ENCODE measurements at places on chromosomes 3 and 15.

GRCh38 chr15:74053517-74053916 lies 28.8 kb downstream of the GOLGA6A start:
- no peak for DNase-seq

GRCh38 chr3:103006526-103007183 lies 571.8 kb downstream of the ZPLD1 start:
- no peak for DNase-seq

DNA sequence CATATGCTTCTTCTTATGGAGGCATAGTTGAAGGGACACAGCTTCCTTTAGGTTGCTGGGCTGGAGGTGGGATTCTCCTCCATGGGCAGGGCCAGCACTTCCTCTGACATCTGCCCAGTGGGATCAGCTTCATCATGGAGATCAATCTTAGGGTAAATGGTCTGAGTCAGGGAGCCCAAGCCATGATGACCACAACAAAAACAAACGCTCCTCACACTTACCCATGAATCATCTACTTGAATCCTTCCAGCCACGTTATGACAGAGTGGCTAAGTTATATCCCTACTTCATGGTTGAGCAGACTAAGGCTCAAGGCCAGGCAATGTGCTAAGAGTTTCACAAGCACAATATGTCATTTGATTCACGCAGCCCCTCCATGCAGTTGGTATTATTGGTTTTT lies 87.2 kb upstream of the NMNAT3 start:
- no peak for DNase-seq

DNA sequence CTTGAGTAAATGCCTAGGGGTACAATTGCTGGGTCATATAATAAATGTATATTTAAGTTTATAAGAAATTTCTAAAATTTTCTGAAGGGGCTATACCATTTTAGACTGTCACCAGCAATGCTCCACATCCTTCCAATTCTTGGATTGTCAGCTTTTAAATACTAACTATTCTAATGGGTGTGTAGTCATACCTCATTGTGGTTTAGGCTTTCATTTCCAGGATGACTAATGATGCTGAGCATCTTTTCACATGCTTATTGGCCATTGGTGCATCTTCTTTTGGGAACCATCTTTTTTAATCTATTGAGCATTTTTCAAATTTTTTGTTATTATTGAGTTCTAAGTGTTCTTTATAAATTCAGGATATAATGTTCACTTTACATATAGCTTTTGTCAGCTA lies 52.5 kb upstream of the CORO2B start:
- DNase-seq, result no peak

DNA sequence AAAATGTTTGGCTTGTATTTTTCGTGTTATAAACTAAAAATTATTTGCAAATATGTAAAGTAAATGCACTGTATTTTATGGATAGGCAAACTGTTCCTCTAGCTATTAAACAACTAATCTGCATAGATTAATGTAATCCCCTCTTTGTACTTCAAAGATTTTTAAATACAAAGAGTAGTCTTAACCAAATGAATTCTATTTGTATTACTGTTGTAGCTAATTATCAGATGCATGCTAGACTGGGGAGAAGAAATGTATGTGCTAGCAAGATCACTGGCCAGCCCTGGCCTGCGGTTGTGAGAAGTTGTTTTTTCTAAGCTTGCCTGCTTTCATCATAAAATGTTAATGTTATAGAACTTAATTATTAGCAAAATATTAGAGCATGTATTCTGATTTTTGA lies 92.6 kb downstream of the STT3B start:
- no peak for DNase-seq

DNA sequence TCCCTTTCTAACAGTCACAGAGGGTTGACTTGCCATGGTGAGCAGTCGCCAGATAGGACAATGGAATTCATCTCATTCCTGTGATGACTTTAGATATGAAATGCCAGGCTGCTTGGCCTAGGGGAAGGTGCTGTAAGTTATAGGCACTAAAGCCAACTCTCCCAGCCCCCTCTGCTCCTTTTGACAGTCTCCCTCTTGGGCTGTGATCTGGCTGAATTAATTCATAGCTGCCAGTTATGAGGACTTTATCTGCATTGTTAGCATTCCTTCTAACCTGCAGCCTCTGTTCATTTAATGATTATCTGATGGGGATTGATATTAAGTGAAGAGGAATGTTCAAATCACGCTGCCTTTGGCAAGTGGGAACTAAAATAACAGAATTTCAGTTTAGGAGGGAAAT lies 427.1 kb upstream of the RASGRP1 start:
- DNase-seq, result peak; percentile 16

DNA sequence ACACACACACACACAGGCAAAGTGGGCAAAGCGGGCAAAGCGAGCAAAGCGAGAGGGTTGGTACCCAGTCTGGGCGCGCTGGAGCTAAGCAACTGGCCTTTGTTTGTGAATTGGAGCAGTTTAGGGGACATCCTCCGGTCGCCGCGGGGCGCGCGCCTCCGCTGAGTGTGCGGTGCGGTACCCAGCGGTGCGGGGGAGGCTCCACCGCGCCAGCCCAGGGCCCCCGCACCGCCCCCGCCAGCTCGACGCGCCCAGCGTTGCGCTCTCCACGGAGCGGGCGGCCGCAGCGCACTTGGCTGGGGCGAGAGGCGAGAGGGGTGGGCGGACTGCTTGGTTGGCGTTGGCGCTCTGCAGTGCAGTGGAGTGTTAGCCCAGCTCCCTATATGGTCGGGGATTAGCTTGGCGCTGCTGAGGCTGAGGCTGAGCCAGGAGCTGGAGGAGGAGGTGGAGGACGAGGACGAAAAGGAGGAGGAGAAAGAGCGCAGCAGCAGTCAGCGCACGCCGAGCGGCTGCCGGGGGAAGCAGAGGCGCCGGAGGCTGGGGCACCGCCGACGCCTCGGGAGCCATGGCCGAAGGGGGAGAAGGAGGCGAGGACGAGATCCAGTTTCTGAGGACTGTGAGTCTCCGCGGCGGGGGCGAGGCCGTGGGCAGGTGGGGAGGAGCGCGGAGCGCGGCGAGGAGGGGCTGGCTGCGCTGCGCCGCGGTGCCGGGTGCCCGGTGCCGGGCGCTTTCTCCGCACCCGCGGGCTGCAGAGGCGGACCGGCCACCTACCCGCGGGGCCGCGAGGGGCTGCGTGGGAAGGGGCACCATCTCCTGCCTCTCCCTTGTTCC lies at the start of gene RYR3:
TSS of gene RYR3 (plus strand) at position 487 of the 831 bp plus-strand sequence. CDS start at position 566, 79 bp downstream.
- DNase-seq, result no peak

GRCh38 chr3:39142067-39142466 lies 11.3 kb downstream of the CSRNP1 start:
- DNase-seq, result no peak

DNA sequence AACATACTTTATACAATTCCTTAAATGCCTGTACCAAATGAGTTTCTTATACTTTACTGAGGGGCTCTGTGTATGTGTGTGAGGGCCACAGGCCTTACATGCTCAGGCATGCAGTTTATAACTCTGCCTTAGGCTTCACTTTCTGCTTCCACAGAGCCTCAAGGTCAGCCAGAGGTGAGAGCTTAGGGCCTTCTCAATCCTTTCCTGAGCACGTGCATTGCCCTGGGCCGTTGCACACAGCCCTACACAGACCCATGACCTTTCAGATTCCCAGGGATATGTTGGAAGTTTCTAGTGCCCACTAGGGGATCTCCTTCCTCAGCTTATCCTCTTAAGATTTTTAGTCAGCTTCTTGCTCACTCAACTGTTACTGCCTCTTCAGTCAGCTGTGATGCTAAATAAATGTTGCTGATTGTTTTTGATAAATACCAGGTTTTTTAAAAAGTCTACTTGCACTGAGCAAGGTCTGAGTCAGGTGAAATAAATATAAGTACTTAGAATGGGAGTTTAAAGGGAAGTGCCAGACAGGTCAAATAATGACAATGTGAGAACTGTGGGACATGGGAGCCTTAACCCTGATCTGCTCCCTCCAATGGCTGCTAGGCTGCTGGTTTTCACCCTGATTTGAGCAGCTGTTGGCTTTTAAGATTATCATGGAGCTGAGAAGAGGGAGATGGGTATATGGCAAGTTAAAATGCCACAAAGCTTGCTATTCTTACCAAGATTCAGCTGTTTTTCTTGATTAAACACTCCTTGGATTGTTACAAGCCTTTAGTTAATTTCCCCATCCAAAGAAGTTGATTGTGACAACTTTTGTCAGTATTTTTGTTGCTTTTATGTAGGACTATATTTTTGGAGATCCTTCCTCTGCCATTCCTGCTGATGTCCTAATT lies 169.5 kb downstream of the PLD1 start:
- no peak for DNase-seq

GRCh38 chr15:38130740-38131498 lies 121.7 kb upstream of the SPRED1 start:
- DNase-seq, result no peak

- DNase-seq, result no peak
These were observed 344.2 kb upstream of the GRM7 start for GRCh38 chr3:6516694-6517093.

GRCh38 chr15:98668566-98669308 lies 20.4 kb downstream of the IGF1R start:
- no peak for DNase-seq

DNA sequence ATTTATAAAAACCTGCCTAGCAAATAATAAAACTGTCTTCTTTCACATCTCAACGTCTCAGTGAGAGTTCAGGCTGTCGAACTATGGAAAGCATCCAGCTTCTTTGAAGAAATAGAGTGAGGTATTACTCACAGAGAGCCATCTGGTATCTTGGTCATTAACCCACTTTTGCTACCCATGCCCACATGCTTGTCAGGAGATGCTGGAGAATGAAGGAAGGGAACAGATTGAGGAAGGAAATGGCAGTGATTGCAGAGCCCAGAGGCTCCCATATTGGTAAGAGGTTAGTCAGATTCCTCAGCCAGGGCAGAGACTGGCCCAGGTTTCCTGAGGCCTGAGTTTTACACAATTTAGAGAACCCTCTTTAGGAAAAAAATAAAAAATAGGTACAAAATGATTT lies 119.1 kb downstream of the B3GALNT1 start:
- DNase-seq, result no peak

- peak; percentile 80 for DNase-seq
These were observed 12.4 kb downstream of the TNK2 start for GRCh38 chr3:195895861-195896360.

DNA sequence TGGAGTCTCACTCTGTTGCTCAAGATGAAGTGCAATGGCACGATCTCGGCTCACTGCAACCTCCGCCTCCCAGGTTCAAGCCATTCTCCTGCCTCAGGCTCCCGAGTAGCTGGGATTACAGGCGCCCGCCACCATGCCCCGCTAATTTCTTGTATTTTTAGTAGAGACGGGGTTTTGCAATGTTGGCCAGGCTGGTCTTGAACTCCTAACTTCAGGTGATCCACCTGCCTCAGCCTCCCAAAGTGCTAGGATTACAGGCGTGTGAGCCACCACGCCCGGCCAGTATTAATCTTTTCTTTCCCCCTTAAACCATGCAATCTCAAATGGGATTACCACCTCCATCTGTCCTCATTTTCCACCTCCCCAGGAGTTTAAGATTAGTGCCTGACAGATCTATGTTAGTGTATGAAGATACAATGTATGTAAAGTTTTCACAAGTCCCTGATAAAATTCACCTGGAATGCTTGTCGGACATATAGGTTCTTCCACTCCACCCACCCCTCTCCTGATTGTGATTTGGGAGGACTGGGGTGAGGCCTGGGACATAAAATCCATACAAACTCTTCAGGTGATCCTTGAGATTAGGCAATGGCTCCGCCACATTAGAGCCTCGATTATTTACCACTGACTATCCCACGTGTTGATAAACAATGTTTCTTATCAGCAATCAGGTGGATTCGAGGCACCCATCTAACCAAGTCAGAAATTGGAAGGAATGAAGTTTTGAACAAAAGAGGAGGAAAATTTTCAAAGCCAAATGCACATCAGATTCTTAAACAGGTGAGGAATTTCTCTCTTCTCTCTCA lies 1.2 kb downstream of the PARL start:
- no peak for DNase-seq

DNA sequence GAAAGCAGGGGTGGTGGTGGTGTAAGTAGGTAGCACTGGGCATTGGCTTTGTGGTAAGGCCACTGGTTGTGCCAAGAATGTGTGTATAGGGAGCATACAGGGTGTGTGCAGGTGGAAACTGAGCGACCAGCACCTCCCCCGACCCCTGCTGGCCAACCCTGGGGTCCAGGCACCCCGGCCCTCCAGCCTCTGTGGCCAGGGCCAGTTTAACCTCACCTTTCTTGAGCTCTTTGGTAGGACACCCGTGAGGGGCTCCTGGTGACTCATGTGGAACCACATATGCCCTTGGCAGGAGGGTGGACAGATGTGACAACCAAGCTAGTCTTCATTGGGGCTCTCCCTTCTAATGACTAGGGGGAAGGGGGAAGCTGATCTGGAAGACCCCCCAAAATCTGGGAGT lies 19.5 kb downstream of the SHF start:
- DNase-seq, result no peak

DNA sequence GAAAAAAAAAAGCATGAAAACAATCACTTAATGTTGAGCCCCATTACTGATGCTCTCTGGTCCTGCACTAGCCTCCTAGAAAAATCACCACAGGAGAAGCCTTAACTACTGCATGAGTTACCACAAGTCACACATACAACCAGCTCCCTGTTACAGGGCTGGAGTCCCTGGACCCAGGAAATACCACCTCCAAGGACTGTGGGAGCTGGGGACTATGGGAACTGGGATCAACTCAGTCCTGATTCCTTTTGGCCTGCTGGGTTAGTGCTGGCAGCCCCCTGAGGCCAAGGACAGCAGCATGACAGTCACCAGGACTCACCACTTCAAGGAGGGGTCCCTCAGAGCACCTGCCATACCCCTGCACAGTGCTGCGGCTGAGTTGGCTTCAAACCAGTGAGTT lies 559 bp downstream of the NR1I2 start:
- DNase-seq, result no peak

DNA sequence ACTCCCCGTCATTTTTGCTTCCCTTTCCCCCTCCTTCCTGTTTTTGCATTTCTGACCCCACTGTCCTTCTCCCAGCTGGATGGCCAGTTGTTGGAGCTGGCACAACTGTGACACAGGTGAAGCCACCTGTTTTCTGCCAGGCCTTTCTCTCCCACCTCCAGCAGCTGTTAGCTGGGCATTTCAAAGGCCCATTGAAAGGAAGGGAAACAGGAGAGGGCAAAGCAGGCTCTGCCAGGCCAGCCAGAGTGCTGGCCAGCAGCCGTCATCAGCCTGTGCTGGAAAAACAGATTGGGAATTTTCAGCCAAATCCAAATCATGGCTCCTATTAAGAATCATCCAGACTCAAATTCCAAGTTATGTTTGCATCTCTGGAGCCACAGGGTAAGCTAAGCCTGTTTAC lies 155.2 kb upstream of the C2CD4B start:
- no peak for DNase-seq

- DNase-seq, result no peak
These were observed 3.7 kb downstream of the IFT80 start for GRCh38 chr3:160395297-160395696.

- no peak for DNase-seq
These were observed 949 bp upstream of the RFC4 start for GRCh38 chr3:186807231-186807630.
